A673 (cell line): ENCODE measurements at places on chromosomes 13 and 19. TPM values are rescaled to one million over a fixed set of nuclear protein-coding genes. Genes with fewer than 3 reads are reported as not detected.

GRCh38 chr13:78323040-78323439 is 280.3 kb downstream of the POU4F1 start:
- no peak for DNase-seq

Gene UBE2L5
- 0.21 TPM in 1 of 2 replicates, not detected in the other for total RNA-seq

GRCh38 chr13:101185606-101186005 is 230.7 kb downstream of the NALCN start:
- DNase-seq = no peak

- DNase-seq = no peak
Measured at GRCh38 chr19:28482221-28482620, 730.7 kb downstream of the UQCRFS1 start.

Gene KLK13
- not detected in 2 replicates for total RNA-seq

Gene ZNF865
- total RNA-seq = 16.1 and 17.1 TPM in 2 replicates

Gene IGFL1
- not detected in 2 replicates for total RNA-seq

- DNase-seq = no peak
Measured at GRCh38 chr13:27920677-27921420, 1.0 kb downstream of the PDX1 start.

DNA sequence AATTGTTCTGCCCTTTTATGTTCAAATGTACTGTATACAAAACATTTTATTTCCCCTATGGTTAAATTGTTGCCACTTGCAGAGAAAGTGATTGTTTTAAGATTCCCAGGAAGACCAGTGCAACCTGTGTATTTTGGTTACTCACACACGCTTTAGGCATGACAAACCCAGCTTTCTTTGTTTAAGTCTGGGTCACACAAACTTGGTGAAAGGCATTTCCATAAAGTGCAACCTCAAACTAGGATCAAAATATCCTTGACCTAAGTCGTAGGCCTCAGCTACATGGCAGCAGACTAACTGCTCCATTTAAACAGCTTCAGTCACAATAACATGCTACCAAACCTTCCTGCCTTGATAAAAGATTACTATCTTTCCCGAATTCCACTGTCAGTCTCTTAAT is 639.0 kb upstream of the PRR20A start:
- no peak for DNase-seq

DNA sequence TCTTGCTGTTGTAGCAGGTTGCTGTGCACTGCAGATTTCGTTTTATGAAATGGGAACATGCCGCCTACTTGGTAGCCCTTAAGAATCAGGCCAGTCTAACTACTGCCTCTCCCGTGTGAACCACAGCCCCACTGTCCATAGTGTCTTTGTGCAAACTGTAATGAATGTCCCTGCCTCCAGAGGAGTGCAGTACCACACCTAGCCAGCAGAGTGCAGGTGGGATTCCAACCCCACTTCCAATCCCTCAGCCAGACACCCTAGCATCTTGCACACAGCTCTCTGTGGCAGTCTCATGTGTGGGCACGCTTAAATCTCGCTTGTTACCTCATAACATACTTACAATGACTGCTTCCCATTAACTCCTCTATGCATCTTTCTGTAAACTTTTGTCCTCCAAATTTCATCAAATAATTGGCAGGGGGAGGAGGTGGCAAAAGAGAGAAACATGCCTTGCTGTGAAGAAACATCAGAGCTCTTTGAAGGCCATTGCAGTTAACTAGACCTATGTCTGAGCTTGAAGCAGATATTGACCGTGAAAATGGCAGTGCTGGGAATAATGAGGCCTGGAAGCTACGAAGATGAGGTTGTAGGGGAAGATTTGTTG is 47.2 kb downstream of the ZAR1L start:
- DNase-seq = no peak

DNA sequence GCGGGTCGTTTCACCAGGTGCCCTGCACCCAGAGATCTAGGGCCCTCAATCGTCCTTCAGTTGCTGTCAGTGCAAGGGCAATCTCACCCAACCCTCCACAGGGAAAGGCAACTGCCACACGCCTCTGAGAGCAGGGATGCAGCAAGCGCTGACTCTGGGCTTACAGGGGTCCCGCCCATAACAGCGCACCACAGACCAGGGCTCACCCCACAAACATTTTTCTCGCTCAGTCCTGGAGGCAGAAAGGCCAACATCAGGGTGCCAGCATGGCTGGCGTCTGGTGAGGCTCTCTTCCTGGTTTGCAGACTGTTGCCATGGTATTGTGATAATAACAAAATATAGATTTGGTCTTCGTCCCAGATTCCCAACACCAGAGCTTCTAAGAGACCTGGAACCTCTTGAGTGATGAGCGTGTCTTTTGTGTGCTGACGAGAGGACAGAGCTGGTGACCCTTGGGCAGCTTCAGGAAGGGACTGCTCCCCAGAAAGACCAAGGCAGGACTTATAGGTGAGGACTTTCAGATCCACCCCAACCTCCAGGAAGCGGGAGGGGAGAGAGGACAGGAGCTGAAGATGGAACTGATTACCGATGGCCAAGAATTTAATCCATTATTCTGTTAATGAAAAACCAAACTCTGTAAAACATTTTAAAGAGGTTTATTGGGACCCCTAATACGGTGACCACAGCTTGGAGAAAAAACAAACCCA is 51.3 kb downstream of the C13orf46 start:
- DNase-seq = no peak

DNA sequence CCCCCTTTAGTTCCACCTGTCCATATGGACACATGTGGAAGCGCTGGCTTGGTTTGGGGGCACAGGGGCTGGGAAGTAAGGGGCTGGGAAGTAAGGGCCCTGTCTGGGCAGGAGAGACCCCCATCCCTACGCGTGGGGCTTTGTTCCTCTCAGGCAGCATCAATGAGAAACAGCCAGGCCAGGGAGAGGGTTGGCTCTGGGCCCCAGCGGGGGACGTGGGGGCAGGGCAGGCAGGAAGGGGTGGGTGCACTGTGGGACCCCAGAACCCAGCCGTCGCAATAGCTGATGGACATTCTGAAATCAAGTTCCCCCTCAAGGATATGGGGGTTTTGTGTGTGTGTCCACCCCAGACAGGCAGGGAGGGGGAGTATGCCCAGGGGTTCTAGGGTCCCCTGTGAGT is 1.2 kb downstream of the NCAN start:
- no peak for DNase-seq

DNA sequence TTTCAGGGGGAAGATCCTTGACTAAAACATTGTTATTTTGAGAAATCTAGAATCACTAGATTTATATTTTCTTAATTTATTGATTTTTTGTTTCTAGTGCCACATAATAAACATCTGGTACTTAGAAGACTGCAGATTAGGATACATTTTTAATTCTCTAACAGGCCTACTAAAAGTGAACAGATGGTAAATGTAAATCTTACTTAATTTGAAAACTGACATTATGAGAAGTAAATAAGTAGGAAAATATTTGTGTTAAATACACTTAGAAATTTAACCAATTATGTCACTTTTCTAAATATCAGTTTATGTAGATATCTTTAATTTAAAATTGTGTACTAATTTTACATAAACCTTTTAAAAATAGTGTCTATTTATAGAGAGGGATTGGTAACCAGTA is 2255.6 kb upstream of the PCDH20 start:
- DNase-seq = no peak

Gene ZNF709
- 3.6 and 5.1 TPM in 2 replicates for total RNA-seq

Gene BORA
- total RNA-seq = 17.1 and 17.4 TPM in 2 replicates

DNA sequence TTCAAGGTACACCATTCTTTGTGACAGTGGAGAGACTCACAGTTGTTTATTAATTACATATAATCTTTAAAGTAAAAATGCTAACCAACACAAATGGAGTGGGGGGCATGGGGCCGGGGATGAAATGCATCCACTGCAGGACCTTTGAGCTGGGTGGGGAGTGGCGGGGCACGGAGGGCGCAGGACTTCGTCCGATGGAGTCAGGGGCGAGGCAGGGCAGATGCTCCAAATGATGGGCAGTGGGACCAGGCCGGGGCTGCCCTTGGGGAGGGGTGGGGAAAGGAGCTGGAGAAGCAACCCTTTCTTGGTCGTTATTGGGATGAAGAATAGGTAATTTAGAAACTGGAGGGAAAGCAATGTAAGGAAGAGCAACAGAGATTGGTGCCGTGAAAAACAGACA is 220.0 kb downstream of the TEX29 start:
- DNase-seq = no peak

Gene MEF2B
- 2.9 and 3.4 TPM in 2 replicates for total RNA-seq

GRCh38 chr13:103007427-103007762 is 58.8 kb downstream of the SLC10A2 start:
- no peak for DNase-seq

Gene DIRAS1
- total RNA-seq = 36.8 and 46.5 TPM in 2 replicates

Gene SIGLEC5
- not detected in 2 replicates for total RNA-seq

- no peak for DNase-seq
Measured at GRCh38 chr13:98900442-98900841, 77.4 kb downstream of the DOCK9 start.

DNA sequence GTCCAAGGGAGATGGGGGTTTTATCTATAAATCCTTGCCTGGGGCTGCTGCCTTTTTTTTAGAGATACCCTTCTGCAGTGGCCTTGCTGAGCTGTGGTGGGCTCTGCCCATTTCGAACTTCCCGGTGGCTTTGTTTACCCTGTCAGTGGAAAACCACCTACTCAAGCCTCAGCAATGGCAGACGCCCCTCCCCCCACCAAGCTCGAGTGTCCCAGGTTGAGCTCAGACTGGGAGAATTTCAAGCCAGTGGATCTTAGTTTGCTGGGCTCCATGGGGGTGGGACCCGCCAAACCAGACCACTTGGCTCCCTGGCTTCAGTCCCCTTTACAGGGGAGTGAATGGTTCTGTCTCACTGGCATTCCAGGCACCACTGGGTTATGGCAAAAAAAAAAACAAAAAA is 21.6 kb downstream of the LGALS13 start:
- no peak for DNase-seq

GRCh38 chr13:31725841-31726240 is 13.5 kb upstream of the RXFP2 start:
- DNase-seq = no peak

Gene POSTN
- total RNA-seq = 1.8 and 3.2 TPM in 2 replicates

DNA sequence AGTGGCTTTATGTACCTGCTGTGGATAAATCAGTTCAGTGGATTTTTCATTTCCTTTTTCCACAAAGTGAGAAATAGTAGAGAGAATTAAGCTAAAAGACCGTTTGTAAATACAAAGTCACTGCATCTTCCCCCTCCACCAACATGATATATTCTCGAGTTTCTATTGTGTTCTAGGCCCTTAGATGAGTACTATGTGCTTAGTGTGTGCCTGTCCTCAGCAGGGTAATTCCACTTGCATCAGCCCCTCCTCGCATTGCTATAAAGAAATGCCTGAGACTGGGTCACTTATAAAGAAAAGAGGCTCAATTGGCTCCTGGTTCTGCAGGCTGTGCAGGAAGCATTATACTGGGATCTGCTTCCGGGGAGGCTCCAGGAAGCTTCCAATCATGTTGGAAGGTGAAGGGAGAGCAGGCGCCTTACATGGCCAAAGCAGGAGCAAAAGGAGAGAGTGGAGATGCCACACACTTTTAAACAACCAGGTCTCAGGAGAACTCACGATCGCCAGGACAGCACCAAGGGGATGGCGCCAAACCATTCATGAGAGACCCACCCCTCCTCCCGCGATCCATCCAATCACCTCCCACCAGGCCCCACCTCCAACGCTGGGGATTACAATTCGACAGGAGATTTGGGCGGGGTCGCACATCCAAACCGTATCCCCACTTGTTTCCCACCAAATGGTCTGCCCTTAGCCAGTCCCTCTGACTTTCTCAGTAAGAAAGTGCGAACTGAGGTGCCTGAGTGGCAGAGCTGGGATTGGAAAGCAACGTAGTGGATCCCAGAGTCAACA is 102.3 kb upstream of the ABCC4 start:
- DNase-seq = peak; percentile 80

- no peak for DNase-seq
Measured at GRCh38 chr13:37127691-37128241, 22.3 kb upstream of the CSNK1A1L start.

- DNase-seq = peak; percentile 10
Measured at GRCh38 chr19:30718707-30719106, 346.5 kb downstream of the ZNF536 start.

Gene ZNF283
- total RNA-seq = 9.4 and 9.7 TPM in 2 replicates

- peak; percentile 50 for DNase-seq
Measured at GRCh38 chr13:44879452-44880058, 109.7 kb downstream of the NUFIP1 start.

Gene AXL
- total RNA-seq = 0.92 and 1.0 TPM in 2 replicates

Gene C19orf47
- total RNA-seq = 26.5 and 30.8 TPM in 2 replicates

Gene SMIM44
- not detected in 2 replicates for total RNA-seq

DNA sequence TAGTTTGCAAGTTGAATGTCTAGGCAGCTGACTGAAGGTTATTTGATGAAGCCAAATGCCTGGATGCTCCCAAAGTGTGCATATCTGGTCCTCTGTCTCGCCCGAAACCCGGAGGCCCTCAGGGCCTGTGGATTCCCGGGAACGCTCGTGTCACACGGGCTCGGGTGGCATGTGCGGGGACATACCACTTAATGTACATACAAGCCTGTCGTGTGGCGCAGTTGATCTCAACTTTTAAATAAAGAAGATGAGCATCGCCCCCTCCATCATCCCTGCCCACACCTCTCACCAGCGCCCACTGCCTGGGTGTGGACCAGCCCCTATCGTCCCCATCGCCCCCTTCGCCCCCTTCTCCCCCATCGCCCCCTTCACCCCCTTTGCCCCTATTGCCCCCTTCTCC is 33.9 kb downstream of the ATP11A start:
- no peak for DNase-seq

DNA sequence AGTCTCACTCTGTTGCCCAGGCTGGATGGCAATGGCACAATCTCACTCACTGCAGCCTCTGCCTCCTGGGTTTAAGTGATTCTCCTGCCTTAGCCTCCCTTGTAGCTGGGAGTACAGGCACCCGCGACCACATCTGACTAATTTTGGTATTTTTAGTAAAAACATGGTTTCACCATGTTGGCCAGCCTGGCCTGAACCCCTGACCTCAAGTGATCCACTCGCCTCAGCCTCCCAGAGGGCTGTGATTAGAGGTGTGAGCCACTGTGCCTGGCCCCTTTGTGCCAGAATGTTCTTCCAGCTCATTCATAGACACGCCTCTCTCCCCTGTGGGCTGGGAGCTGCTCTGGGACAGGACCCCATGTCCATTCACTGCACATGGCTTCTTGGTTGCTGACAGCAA is 9.1 kb downstream of the MYDGF start:
- no peak for DNase-seq

- peak; percentile 9 for DNase-seq
Measured at GRCh38 chr13:111370570-111371535, 50.4 kb downstream of the TEX29 start.

Gene EGLN2
- 105 and 113 TPM in 2 replicates for total RNA-seq

Gene ADAMTSL5
- 0.59 and 0.86 TPM in 2 replicates for total RNA-seq

GRCh38 chr13:59447846-59448620 is 715.7 kb downstream of the DIAPH3 start:
- DNase-seq = no peak

GRCh38 chr13:111262281-111262680 is 58.2 kb upstream of the TEX29 start:
- DNase-seq = no peak

- DNase-seq = no peak
Measured at GRCh38 chr19:6417713-6418561, 6.7 kb downstream of the KHSRP start.

- DNase-seq = peak; percentile 54
Measured at GRCh38 chr19:9937001-9937411, 691 bp upstream of the OLFM2 start.

- DNase-seq = no peak
Measured at GRCh38 chr19:9306443-9306842, 3.2 kb downstream of the ZNF699 start.
